ENCODE measurements at places on chromosomes 5 and 9.

DNA sequence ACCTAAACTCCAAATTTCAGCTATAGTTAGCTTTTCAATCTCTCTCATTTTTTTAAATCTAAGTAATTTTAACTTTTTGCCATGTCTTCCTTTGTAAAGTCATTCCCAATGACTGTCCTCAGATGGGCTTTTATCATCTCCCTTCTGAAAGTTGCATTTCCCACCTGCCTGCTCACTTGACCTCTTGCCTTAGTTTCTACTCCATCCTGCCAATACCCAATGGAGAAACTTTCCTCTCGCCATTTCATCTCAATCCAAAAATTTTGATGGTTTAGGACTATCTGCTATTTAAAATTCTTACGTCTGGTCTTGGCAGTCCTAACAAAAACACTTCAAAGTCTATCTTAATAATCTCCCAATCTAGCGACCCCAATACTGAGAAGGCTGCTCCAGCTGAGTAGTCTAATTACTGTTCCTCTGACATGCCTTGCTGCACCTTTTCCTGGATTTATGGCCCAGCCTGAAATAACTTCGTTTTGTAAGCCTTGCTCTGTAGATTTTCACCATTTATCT, 231.3 kb downstream of the PRR16 start:
- DNase-seq = no peak

GRCh38 chr9:93288891-93289883, 105.2 kb downstream of the WNK2 start:
- DNase-seq = peak; percentile 43

DNA sequence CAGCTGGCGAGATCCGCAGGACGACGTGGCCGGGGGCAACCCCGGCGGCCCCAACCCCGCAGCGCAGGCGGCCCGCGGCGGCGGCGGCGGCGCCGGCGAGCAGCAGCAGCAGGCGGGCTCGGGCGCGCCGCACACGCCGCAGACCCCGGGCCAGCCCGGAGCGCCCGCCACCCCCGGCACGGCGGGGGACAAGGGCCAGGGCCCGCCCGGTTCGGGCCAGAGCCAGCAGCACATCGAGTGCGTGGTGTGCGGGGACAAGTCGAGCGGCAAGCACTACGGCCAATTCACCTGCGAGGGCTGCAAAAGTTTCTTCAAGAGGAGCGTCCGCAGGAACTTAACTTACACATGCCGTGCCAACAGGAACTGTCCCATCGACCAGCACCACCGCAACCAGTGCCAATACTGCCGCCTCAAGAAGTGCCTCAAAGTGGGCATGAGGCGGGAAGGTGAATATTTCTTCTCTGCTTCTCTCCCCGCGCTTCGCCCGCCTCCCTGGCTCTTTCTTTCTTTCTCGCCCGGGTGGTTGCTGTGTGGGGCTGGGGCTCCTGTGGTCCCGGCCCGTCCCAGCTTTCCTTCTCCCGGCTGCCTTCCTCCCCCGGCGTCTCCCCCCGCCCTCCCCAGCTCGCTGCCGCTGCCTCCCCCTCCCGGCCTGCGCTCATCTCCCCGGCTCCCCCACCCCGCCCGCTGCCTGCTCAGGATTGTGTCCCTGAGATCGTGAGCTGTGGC, 2.2 kb downstream of the NR2F1 start:
- DNase-seq = peak; percentile 58

DNA sequence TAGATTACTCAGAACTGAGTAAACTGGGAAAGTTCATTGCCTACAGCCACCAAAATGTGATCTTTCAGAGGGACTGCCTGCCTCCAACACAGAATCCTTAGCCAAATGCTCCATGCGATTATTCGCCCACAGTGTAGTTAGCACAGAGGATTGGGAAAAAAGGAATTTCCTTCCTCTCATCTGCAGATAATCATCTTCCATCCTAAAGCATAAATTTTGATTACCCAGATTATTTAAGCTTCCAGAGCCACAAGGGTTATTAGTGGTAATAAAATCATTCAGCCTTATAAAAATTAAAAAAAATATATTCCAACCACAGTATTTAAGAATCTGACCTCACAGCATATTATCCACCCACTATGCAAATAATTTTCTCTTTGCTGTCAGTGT, 285.3 kb upstream of the GRAMD2B start:
- no peak for DNase-seq

- peak; percentile 65 for DNase-seq
Measured at GRCh38 chr9:68704814-68705530, at the start of gene PIP5K1B. PIP5K1B (plus strand) TSS chr9:68705240; CDS start chr9:68822615, 117,375 bp downstream.
